ENCODE measurements at places on chromosomes 3 and 15.

DNA sequence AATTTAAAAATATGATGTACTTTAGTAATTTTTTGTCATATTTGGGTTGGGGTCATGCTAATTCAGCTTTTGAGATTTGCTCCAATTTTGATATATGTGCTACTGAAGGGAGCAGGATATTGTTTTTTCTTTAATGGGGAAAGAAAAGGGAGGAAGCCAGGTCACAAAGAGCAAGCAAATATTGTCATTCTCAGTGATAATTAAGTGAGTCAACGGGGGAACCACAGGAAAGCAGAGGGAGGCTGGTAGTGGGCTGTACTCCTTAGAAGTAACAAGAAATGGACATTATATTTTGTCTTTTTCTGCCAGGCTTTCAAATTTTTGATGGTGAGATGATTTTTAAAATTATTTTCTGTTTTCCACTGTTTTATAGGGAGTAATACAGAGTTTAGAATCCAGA, 45.6 kb upstream of the NMD3 start:
- no peak for DNase-seq

GRCh38 chr3:184157206-184157605, 2.0 kb downstream of the DVL3 start:
- DNase-seq: no peak

DNA sequence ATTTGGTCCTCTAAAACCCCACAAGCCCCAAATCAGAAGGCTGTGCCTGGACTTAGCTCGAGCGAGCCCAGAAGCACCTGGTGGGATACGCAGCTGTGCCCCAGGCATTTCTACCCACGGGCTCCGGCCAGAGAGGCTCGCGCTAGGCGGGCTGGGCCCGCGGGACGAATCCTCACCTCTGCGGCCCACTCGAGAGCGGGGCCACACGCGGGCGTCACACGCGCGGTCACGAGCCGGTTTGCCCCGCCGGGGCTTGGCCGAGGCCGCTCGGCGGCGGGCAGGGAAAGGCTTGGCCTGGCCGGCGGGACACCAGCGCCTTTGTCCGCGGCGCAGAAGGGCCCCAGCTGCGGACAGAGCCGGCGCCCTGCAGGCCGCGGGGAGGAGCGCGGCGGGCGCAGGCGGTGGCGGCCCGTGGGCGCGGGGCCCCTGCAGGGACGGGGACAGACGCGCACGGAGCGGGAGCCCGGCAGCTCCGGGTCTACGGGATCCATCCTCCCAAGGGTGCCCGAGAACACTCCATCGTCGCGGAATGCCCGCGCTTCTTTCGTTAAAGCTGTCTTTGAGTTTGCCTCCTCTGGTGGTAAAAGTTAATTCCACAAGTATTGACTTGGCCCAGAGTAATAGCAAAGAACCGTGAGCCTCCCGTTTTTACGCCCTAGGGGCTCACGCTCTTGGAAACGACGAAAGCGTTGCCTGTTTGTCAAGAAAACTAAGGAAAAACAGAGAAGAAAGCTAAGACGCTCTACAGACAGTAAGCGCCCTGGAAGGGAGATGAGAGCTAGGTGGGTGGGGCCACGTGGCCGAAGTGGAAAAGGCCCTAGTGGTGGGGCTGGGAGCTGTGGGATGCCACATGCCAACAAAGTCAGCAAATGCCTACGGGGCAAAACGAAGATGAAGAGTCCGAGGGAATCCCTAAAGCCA, 26.4 kb downstream of the TYRO3 start:
- DNase-seq: peak; percentile 13

DNA sequence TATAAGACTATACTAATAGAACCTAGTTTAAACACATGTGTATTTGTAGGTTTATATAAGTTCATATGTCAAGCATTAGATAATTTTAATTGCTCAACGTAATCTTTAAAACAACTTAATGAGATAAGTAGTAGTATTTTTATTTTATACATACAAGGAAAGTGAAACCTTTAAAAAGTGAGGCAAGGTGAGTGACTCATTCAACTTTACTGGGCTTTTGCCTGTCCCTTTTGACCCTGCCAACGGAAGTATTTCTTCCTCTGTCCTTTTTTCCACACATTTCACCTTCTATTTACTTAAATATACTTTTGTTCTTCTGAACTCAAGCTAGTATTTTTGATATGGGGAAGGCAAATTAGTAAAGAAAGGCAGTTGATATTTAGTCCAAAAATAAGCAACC, 78.5 kb downstream of the KBTBD8 start:
- DNase-seq: no peak

GRCh38 chr3:13134166-13134878, 61.1 kb upstream of the IQSEC1 start:
- DNase-seq: no peak

DNA sequence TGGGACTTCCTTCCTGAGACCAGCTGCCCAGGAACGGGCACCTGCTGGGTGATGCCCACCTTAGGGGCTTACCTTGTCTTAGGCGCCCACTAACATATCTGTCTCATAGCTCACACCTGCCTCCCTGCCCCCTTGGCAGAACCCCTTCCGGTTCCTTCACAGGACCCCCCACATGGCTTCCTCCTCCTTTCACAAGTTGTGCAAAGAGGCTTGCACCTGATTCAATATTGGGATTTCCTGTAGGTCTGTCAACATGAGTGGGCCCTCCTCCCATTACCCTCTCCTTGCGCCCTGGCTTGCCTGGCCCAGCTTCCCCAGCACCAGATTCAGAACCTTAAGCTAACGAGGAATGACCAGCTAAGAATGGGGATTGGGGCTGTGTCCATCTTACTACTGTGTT, 633 bp downstream of the THPO start:
- no peak for DNase-seq

DNA sequence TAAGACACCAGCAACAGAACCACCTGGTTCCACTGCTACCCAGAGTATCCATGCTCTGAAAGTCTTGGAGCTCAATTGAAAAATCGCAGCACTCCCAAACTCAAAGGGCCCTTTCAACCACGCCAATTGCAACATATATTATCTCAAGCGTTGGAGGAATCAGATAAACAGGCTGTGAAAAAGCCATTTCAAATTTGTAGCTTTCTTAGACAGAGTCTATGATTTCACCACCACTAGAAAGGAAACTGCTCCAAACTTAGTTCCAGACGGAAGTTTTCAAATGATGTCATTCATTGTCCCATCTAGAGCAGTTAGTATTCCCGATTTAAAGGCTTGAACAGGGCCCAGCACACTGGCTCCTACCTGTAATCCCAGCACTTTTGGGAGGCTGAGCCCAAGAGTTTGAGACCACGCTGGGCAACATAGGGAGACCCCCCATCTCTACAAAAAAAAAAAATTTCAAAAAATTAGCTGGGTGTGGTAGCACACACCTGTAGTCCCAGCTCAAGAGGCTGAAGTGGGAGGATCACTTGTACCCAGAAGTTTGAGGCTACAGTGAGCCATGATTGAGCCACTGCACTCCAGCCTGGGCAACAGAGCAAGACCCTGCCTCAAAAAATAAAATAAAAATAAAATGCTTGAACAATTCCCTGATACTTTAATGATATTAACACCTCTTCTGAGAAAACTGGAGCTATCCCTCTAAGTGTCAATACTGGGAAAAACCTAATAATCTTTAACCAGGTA, 16.8 kb downstream of the TNIK start:
- no peak for DNase-seq

DNA sequence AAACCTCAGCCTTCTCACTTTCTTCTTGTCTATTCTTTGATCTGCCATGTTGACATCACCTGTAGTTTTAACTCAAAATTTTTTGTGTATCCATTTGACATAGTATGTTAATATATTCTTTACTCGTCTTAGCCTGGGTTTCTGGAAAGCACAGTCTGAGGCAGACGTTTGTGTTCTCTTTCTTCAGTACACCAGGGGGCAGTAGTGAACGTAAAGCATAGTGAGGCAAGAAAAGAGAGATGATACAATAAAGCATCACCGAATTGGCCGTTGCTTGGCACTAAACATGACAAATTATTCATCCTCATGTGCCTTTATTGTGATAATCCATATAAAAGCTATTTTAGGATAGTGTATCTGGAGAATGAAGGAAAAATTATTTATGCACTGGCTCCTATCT, 141.0 kb upstream of the MYRIP start:
- no peak for DNase-seq

DNA sequence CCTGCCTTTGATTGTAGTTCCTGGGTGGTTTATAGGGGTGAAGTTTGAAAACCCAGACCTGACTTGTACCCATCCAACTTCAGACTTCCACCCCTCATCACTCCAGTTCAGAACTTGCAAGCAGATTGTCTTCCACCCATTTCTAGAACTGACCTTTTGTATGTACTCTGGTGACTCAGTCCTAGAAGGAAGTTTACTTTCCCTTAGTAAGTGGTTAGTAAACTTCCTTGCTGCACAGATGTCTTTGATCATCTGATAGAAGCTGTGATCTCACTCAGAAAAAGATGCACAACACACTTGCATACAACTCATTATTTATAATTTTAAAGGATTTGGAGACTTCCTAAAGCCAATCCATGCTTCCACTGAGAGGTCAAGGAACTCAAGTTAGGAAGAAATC, 368.0 kb downstream of the MFSD1 start:
- DNase-seq: no peak
